ENCODE measurements at places on chromosomes 13 and 19.

- no peak for DNase-seq
These were observed 5.3 kb upstream of the ACTN4 start for GRCh38 chr19:38642176-38642575.

DNA sequence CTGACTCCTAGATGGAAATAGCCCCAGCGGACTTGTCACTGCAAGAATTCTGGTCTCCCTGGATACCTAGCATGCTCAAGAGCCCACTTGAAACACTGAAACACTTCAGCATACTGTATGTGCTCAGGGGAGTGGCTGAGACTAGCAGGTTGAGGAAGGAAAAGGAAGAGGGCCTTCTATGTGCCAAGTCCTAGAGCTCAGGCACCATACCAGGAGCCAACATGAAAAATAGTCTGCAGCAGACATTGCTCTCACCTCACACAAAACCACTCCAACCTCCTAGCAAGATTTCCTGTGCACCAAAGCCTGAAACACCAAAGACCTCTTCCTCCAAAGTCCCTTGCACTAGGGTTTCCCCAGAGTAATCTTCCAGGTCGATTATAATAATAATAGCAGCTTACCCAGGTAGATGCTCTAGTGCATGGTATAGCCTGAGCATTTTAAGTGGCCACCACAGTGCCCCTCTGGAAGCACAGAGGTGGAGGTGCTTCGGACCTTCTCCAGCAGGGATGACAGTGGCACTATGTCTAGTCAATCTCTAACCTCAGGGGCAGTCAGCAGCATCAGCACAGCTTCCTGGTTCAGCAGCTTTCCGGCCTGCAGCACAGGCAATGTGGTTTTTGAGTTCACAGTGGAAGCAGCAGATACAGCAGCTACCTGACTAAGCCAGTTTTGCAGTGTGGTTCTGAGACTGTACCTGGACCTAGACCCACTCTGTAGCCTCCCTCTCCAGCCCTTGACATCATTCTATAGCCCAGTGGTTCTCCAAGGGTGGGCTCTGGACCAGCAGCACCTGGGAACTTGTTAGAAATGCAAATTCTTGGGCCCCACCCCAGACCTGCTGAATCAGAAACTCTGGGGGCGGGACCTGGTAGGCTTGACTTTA, 45.6 kb upstream of the UBE2L5 start:
- no peak for DNase-seq

GRCh38 chr19:54439174-54439851, 9.7 kb upstream of the LENG8 start:
- DNase-seq = no peak

DNA sequence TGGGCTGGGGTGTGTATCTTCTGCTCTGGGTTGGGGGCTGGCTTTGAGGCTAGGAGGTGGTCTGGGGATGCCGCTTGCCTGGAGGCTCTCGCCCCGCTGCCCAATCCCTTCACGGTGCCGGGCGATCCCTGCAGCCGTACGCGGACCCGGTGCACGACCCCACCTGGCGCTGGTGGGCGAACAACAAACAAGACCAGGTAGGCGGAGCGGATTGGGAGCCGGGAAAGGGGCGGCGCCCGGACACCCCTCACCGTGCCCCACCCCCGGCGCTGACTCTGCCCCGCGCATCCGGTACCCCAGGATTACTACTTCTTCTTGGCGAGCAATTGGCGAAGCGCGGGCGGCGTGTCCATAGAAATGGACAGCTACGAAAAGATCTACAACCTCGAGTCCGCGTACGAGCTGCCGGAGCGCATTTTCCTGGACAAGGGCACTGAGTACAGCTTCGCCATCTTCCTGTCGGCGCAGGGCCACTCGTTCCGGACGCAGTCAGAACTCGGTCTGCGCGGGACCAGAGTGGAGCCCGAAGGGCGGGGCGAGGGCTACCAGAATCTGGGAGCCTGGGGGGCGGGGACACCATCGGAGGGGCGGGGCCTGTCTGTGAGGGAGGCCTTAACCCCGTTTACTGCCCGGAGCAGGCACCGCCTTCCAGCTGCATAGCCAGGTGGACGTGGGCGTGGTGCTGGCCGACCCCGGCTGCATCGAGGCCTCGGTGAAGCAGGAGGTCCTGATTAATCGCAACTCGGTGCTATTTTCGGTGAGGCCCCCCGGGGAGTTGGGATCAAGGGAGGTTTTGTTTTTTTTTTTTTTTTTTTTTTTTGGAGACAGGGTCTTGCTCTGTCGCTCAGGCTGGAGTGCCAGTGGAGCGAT, 12.1 kb upstream of the PSMD8 start:
- DNase-seq = peak; percentile 67
